ENCODE measurements at places on chromosomes 11 and 22. TPM values are rescaled to one million over a fixed set of nuclear protein-coding genes. Genes with fewer than 3 reads are reported as not detected.

NRIP3 gene
- 4.2 TPM for total RNA-seq

DEUP1 gene
- total RNA-seq: not detected

CRYBB2 gene
- not detected for total RNA-seq

NTM gene
- not detected for total RNA-seq

HIC2 gene
- total RNA-seq: 5.0 TPM

ATG16L2 gene
- 122 TPM for total RNA-seq

SPINDOC gene
- total RNA-seq: 40.2 TPM

SLC35F2 gene
- 14.3 TPM for total RNA-seq

RTN4RL2 gene
- total RNA-seq: 0.12 TPM

FGF3 gene
- total RNA-seq: not detected

CLDN5 gene
- total RNA-seq: 3.8 TPM

TUBA8 gene
- total RNA-seq: 1.7 TPM

DNAJB7 gene
- not detected for total RNA-seq

ANGPTL5 gene
- not detected for total RNA-seq

TCIRG1 gene
- 247 TPM for total RNA-seq

ROM1 gene
- 1.1 TPM for total RNA-seq

CHRM1 gene
- not detected for total RNA-seq

LDHA gene
- 873 TPM for total RNA-seq

PANX3 gene
- total RNA-seq: not detected

PYGM gene
- total RNA-seq: 7.3 TPM

SLCO2B1 gene
- 0.27 TPM for total RNA-seq

KIF18A gene
- total RNA-seq: 20.8 TPM

MRGPRE gene
- not detected for total RNA-seq

LGALS1 gene
- 792 TPM for total RNA-seq

TBX1 gene
- total RNA-seq: not detected

MMP11 gene
- total RNA-seq: 0.49 TPM

ROBO4 gene
- total RNA-seq: not detected

HSCB gene
- total RNA-seq: 13.3 TPM

MYO7A gene
- total RNA-seq: 0.10 TPM

ST14 gene
- total RNA-seq: not detected

MS4A6E gene
- not detected for total RNA-seq

CRYBA4 gene
- total RNA-seq: 0.27 TPM

OMP gene
- total RNA-seq: not detected

C2CD3 gene
- total RNA-seq: 39.4 TPM

ZBED4 gene
- total RNA-seq: 19.9 TPM

Measured in T-helper 1 cell treated with Interleukin-12 subunit alpha and Interleukin-12 subunit beta and Interleukin-4 antibody, amounts not matched to agents 30 ng/mL and 1 ng/mL, for 36 hours (primary cell).